ENCODE measurements at places on chromosomes 13 and 19. TPM values are rescaled to one million over a fixed set of nuclear protein-coding genes. Genes with fewer than 3 reads are reported as not detected.
A peak's percentile ranks its signal among the peaks of the same experiment; 100 is the strongest.

DNA sequence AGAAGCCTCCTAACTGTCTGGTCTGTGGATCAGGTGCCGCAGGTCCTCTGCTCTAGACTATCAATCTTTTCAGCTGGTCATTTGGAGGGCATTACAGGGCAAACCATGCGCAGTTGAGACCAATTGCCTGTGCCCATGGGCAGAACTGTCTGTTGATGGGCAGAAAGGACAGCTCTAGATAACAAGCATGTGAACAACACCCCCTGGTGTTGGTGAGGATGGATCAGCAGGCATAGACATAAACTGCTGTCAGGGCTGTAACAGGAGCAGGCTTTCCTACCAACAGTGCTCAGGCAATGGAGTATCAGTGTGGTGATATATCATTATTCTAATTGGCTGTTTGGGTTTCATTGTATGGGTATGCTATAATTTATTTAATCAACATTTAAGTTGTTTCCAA is 104.7 kb upstream of the KL start:
- no peak for DNase-seq

DNA sequence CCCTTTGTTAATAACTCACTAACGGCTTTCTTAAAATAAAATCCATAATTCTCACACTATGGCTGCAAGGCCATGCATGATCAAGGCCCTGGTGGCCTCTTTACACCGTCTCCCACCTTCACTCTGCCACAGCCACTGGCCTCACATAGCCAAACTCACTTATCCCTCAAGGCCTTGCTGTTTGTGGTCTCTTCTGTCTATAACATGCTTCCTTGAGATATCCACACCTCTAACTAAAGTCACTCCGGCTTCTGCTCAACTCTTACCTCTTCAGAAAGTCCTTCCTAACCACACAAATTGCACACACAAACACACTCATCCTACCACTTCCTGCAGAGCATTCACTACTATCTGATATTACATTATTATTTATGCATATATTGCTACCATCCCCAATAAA is 262.5 kb downstream of the DIAPH3 start:
- DNase-seq, result no peak

DNA sequence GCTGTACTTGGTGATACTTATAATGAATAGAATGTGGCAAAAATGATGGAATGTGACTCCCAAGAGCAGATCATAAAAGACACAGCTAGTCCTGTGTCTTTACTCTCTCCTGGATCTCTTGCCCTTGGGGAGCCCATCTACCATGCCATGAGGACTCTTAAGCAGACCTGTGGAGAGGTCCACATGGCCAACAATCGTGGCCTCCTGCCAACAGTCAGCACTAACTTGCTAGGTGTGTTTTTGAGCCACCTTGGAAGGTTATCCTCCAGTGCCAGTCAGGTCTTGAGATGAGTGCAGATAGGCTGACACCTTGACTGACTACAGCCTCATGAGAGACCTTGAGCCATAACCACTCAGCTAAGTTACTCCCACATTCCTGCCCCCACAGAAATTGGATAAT is 22.3 kb upstream of the GPR183 start:
- no peak for DNase-seq

DNA sequence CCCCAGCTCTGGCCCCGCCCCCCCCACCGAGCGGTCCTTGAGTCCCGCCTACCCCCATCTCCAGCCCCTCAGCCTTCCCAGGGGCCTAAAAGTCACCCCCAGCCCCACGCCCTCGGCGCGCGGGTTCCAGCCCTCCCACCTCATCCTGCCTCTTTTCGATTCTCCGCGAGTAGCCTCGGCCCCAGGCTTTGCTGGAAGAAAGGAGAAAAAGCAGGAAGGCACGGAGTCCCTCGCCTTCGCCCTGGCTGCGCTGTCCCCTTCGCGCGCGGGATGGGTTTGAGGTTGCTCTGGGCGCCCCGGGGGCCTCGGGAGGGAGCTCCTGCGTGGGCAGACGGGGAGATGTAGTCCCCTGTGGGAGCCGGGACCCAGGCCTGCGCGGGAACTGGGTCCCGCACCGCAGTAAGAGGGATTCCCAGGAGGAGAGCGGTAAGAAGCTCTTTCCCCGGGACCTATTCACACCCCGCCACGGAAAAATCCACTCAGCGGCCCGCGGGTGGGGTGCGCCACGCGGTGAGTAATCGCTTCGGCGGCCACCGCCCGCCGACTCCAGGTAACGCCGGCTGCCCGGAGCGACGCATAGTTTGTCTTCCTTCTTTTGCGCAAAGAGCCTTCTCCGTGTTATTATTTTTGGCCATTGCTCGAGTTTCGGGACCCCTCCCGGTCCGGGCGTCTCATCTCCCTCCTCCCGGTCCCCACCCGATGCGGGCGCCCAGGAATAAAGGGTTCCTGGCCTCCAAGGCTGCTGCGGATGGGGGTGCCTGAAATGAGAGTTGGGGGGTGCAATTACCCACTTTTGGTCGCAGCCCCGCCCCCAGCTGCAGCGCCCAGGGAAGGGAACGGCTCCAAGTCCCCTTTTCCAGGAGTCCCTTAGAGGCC is 865 bp upstream of the CRLF1 start:
- peak; percentile 72 for DNase-seq

DNA sequence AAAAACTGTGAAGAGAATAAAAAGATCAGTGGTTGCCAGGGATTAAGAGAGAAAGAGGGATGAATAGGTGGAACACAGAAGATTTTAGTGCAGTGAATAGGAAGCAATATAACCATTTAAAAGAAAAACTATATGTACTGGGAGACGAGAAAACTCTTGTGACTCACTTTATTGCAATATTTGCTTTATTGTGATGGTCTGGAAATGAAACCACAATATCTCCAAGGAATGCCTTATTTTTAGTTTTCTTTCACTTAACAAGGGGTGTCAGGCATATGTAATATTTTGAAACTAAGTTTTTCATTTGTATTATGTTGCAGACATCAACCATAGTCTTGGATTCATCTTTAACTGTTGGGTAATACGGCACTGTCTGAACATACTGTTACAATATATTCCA is 1308.2 kb downstream of the PCDH9 start:
- DNase-seq, result no peak

- DNase-seq, result no peak
Measured at GRCh38 chr13:51689663-51689996, 105.4 kb downstream of the WDFY2 start.

- DNase-seq, result peak; percentile 31
Measured at GRCh38 chr19:56660381-56661107, 11.0 kb downstream of the ZNF835 start.

DNA sequence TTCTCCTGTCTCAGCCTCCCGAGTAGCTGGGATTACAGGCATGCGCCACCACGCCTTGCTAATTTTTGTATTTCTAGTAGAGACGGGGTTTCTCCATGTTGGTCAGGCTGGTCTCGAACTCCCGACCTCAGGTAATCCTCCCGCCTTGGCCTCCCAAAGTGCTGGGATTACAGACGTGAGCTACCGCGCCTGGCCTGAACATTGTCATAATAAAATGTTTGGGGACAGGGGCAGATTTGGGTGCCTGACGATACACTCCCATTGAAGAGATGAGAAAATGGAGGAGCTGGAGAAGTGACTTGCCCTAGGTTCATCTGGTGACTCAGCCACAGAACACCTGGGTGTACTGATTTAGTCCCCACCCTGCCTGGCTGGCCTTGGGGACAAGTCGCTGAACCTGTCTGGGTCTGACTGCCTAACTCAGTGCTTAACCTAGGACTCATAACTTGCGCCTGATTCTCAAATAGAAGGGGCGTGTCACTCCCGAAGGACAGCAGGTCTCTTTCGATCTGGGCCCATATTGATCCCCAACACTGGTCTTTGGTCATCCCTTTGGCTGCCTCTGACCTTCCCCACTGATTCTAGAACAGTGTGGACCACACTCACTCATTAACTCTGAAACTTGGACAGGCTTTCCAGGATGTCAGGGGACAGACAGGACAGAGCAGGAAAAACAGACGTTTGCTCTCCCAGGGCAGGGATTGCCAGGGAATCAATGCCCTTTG is 7.6 kb upstream of the BICRA start:
- no peak for DNase-seq

- DNase-seq, result no peak
Measured at GRCh38 chr13:61294467-61295191, 121.0 kb downstream of the PCDH20 start.

GRCh38 chr19:3440082-3440481 is 40.2 kb downstream of the SMIM24 start:
- peak; percentile 66 for DNase-seq

GRCh38 chr19:33064792-33065550 is at the start of gene RHPN2:
Gene RHPN2 (minus strand): TSS chr19:33064888. CDS start chr19:33064852, 36 bp downstream.
- peak; percentile 52 for DNase-seq

- no peak for DNase-seq
Measured at GRCh38 chr13:24341439-24341838, 32.1 kb downstream of the C1QTNF9 start.

- no peak for DNase-seq
Measured at GRCh38 chr19:13744174-13744573, 20.1 kb upstream of the MRI1 start.

GRCh38 chr13:80342471-80343371 is 1.8 kb upstream of the SPRY2 start:
- DNase-seq, result peak; percentile 92

GRCh38 chr19:20078581-20079031 is 806 bp downstream of the ZNF90 start:
- DNase-seq, result peak; percentile 27

DNA sequence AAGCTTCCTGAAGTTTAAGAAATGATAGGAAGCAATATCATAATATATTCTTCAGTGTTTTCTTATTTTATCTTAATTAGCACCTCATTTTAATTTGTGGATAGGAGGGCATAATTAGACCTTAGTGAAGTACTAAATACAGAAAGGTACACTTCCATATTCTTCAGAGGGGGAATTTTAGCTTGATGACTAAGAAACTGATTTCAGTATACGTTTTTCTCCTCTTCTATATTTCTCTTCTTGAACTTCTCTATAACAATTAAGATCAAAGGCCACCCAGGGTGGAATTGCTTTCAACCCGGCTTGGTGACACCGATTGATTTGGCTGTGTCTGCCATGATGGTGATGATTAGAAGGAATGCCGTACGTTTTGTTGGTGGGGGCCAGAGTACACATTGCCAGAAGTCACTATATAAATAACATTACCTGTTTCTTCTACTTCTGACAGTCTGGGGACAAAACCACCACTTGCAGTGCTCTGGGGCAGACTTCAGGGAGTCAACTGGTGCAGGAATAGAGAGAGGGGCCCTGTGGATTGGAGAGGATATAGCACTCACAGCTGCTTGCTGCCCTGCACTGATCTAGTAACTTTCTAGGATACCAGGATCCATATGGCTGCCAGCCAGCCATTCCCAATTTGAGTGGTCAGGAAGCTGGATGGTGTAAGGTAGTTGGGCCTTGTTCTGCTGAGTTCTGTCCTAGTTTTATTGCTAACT is 73.8 kb downstream of the SPATA13 start:
- DNase-seq, result no peak

- no peak for DNase-seq
Measured at GRCh38 chr13:95301968-95302393, 730 bp upstream of the ABCC4 start.

GRCh38 chr19:6733338-6734095 is 3.9 kb downstream of the GPR108 start:
- no peak for DNase-seq

DNA sequence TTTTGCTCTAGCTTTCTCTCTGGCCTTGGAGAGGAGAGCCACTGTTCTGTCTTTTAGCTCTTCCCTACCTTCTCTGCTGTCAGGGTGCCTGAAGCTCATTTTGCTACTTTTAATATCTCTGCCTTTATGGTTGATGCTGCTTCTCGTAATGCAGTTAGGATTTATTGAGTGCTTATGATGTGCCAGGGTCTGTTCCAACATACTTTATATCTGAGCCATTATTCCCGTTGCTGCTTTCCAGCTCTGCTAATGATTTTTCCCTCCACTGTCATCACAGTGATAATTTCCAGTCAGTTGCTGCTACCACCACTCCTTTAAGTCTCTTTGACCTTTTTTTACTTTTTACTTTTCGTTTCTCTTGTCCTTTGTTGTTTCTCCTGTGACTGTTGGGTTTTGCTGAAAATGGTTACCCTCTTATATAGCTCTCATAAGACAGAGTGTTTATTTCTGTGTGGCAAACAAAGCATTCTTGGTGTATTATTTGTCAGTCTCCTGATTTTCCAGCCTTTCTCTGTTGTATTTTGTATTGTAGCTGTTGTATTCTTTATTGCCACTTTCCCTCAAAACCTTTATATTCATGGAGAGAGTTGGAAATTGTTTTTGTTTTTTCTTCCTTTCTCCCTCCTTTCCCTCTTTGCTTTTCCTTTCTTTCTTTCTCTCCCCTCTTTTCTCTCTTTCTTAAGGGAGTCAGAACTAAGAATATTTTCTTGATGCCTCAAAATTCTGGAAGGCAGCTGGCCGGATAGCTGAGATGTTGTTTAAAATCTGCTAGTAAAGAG is 37.4 kb downstream of the COG6 start:
- DNase-seq, result no peak

DNA sequence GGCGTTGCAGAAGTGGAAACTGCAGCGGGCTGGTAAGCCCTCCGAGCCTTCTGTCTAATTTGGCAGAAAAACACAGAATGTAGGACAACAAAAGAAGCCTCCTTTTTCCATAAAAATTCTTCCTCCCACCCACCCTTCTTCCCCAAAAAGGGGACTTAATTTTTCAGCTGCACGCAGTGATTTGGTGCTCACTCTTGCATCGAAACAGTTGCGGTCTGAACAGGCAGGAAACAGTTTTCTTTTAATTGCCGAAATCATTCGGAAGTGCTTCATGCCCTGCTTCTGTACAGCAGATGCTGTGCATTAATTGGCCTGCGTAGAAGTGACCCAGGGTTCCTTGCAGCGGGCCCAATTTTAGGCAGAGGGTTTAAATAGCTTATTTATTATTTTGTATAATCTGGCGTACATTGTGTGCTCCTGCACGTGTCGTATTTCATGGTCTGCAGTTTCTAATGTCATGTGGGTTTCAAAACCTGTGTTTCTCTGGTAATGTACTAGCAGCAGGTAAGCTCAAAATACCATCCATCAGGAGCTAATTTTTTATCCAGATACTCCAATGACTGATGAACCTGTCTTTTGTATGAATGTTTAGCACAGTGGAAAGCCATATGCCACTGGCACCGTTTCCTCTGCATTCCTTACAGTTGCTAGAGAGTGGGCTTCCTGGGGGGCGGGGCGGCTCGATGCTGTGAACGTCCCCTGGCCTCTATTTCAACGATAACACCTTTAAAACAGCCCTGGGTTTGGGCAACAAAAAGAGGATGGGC is 66.6 kb downstream of the GGACT start:
- DNase-seq, result no peak

Gene CBLC
- not detected for total RNA-seq

Gene ALKBH7
- total RNA-seq, result 72.3 TPM

Gene IZUMO2
- total RNA-seq, result not detected

Gene PLIN3
- total RNA-seq, result 107 TPM

Gene TBXA2R
- 3.0 TPM for total RNA-seq

Gene GIPR
- total RNA-seq, result not detected

Gene RXFP2
- total RNA-seq, result 0.47 TPM

Gene RASIP1
- total RNA-seq, result 9.7 TPM

Gene ATP4A
- total RNA-seq, result not detected

Gene ZC3H4
- total RNA-seq, result 31.5 TPM

Gene PAK4
- total RNA-seq, result 10.6 TPM

Gene GPR12
- not detected for total RNA-seq

Gene NBEA
- 4.8 TPM for total RNA-seq

Gene FGF22
- total RNA-seq, result not detected

Gene ZNF99
- total RNA-seq, result not detected

Gene GSX1
- not detected for total RNA-seq

Measured in psoas muscle (tissue), 8 donors.